ENCODE measurements at places on chromosomes 1 and 21.

DNA sequence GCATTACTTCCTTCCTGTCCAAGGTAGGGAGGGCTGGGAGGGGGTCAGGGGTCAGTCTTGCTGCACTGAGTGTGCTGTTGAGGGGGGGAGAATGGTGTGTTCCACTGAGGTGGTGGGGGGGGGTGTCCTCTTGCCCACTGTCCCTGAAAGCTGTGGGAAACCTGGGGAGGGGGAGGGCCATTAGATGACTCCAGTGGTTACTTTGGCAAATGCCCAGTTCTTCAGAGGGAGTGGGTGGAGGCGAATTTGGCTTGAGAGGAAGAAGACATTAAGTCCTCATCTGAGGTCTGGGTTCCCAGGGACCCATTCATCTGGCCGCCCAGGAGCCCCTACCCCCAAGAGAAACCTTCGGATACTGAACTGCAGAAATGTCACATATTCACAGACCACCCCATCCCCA, 36.2 kb downstream of the MEF2D start:
- no peak for DNase-seq

DNA sequence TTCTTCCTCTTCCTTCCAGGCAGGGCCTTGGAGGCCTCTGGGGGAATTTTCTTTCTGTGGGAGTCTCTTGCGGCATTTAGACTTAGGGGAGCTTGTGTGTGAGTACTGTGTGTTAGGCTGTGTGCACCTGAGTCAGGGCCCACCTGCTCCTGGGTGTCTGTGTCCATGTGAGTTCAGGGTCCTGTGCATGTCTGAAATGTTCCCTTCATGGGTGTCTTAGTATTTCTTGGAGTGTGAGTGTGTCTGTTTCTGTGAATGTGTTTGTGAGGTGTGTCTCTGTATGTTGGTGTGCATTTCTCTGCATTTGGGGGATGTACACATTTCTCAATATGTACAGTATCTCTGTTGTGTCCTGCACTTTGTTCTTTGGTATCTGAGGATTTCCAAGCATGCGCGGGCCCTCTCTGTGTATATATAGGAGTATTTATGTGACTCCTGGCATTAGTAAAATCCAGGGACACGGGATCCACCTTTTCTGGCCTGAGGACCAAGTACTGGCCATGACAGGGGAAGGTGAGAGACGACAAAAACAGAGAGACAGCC, 2.4 kb downstream of the TFAP2E start:
- no peak for DNase-seq

- no peak for DNase-seq
Measured at GRCh38 chr1:228875741-228876140, 140.5 kb downstream of the RHOU start.

DNA sequence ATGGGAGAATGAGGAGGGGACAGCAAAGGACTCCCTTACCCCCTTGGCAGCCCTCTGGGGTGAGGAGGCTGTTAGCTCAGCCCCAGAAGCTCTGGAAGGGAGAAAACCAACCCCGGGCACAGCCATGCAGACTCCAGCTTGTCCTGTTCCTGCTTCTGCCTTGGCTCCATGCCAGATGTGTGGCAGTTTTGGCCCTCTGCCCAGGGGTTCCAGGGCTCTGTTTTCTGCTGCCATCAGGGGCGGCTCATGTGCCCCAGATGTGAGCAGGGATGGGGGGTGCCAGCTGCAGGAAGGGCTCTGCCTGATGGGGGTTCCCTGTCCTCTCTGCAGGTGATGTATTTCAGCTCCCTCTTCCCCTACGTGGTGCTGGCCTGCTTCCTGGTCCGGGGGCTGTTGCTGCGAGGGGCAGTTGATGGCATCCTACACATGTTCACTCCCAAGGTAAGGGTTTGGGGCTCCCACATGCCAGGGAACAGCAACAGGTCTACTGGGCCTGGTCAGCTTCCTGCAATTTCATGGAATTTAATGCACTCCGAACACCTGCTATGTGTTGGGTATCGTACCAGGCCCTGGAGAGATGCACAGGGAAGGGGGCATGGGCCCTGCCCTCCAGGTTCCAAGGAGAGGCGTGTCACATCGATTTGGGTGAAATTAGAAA, 26.1 kb downstream of the SLC6A17 start:
- DNase-seq: no peak

- DNase-seq: no peak
Measured at GRCh38 chr1:227889863-227890405, 57.8 kb downstream of the WNT9A start.
